ENCODE measurements at places on chromosomes 1 and 21.

GRCh38 chr1:42593486-42594100, 64.6 kb upstream of the PPIH start:
- no peak for DNase-seq

DNA sequence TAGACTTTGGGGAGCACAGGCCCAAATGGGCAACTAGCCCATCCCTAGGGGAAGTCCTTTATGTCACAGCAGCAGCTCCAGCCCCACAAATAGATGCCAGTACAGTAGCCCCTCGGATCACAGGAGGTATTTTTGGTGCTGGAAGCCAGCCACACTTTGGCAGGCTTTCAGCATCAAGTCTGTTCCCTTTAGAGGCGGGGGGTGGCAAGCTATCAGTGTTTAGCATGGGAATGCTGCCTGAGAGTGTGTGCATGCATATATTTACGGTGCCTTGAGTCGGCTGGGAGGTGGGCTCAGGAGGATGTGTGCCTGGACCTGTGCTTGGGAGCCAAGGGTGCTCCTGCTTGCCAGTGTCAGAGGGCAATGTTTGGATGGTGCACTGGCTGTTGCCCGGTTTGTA, 3.5 kb upstream of the PLXNA2 start:
- no peak for DNase-seq

- DNase-seq = no peak
Measured at GRCh38 chr1:81325397-81325796, 475.3 kb upstream of the ADGRL2 start.

DNA sequence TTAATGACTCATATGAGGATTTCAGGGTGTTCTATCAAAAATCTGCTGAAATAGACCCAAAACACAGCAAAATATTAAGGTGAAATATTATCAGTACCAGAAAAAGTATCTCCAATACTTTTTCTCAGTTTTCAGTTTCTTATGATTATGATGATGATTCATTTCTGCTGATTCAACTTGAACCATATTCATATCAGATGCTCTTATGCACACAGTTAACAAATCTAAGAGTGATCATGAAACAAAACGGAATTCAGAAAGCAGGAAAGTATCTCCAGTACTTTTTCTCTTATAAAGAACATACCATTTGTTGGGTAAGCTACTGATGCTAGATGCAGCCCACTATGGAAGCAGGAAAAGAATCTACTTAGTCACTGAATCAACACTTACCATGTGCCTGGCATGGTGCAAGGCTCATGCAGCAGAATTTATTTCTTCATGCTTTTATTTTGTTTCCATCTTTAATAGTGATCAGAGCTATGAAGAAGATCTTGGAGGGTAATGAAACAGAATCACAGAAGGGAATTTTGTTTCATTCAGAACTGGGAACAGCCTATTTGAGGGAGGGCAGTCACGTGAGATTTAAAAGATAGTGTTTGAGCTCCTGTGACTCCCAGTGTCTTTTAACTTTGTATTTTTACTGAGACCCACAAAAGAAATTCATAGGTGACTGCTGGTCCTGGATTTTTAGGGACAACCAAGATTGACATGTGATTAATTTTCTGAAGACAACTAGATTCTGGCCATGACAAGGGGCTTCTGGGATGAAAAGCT, 480.6 kb downstream of the SETD4 start:
- no peak for DNase-seq
